Lower lobe of right lung (tissue), 2 donors: ENCODE measurements at places on chromosomes 11 and 22. TPM values are rescaled to one million over a fixed set of nuclear protein-coding genes. Genes with fewer than 3 reads are reported as not detected.

GRCh38 chr11:28011813-28012212 is 96.1 kb downstream of the KIF18A start:
- no peak for DNase-seq

Gene SCN2B
- 1.6 TPM for total RNA-seq

Gene SAA2
- total RNA-seq = 24.7 TPM

Gene PIWIL4
- 1.9 TPM for total RNA-seq

DNA sequence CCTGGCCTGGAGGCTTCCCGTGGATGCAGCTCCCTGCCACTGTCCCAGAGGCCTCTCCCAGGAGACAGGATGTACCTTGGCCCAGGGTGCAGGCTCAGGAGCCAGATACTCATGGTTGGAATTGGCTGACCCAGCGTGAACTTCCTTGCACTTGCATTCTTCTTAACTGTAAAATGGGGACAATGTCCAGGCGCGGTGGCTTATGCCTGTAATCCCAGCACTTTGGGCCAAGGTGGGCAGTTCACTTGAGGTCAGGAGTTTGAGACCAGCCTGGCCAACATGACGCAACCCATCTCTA is 20.1 kb upstream of the ST3GAL4 start:
- no peak for DNase-seq

Gene SCUBE1
- total RNA-seq = 16.6 TPM
